ENCODE measurements at places on chromosomes 1 and 21. TPM values are rescaled to one million over a fixed set of nuclear protein-coding genes. Genes with fewer than 3 reads are reported as not detected.
A peak's percentile ranks its signal among the peaks of the same experiment; 100 is the strongest.

GRCh38 chr1:242824435-242824834, 299.9 kb upstream of the PLD5 start:
- no peaks in the 10 kb centered on the region for H3K4me1 ChIP-seq
- no peak overlapping the region for H3K27ac ChIP-seq
- no peaks in the 10 kb centered on the region for H3K36me3 ChIP-seq

GRCh38 chr1:217105437-217105836, 382.2 kb upstream of the ESRRG start:
- no peaks in the 10 kb centered on the region for H3K4me1 ChIP-seq
- no peak overlapping the region for H3K4me3 ChIP-seq
- no peak overlapping the region for H3K27ac ChIP-seq
- DNase-seq = no peak
- H3K27me3 ChIP-seq = no peaks in the 10 kb centered on the region

DNA sequence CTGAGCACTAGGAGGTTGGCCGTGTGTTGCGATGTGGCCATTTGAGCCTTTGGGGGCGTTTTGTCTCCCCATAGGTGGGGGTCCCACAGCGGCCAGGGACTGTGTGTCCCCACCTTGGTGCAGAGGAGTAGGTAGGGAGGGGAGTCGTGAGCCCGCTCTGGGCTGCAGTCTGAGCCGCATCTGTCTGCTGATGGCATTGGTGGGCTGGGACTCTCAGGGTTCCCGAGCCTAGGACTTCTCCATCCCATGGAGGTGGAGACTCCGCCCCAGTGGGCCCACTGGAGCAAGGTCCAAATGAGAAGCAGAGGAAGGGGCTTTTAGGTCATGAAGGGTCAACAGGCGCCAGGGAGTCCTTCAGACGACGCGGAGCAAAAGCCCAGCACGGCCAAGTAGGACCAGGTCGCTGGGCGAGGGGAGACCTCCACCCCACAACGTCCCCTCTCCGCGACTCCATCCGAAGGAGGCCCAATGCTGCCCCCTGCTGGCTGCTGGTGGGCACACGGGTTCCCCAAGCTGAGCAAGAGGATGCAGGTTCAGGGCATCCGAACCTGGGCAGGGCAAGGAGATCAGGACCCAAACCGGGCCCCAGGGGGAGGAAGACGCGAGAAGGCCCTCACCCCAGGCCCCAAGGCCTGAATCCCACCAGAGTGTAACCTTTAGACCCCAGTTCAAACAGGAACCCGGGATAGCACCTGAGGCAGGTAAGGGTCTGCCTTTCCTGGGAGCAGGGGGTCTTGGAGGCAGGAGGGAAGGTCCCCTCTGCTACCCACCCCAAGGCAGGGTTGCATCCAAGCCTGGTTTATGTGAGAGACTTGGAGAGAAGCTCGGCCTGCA, 14.9 kb downstream of the TTC34 start:
- H3K27me3 ChIP-seq = peaks cover 57% of the 10 kb centered on the region
- no peaks in the 10 kb centered on the region for H3K36me3 ChIP-seq
- H3K4me3 ChIP-seq = no peak overlapping the region
- H3K4me1 ChIP-seq = no peaks in the 10 kb centered on the region
- H3K27ac ChIP-seq = no peak overlapping the region

- no peaks in the 10 kb centered on the region for H3K4me1 ChIP-seq
- DNase-seq = no peak
- H3K27me3 ChIP-seq = no peaks in the 10 kb centered on the region
- peak overlapping the region; percentile 28 for H3K27ac ChIP-seq
- H3K4me3 ChIP-seq = no peak overlapping the region
- no peaks in the 10 kb centered on the region for H3K36me3 ChIP-seq
Measured at GRCh38 chr21:32562426-32562825, 22.9 kb downstream of the TCP10L start.

GRCh38 chr1:240415532-240415931, 196.4 kb downstream of the GREM2 start:
- no peak for DNase-seq
- no peaks in the 10 kb centered on the region for H3K4me1 ChIP-seq
- no peak overlapping the region for H3K4me3 ChIP-seq
- no peak overlapping the region for H3K27ac ChIP-seq
- no peaks in the 10 kb centered on the region for H3K27me3 ChIP-seq
- H3K36me3 ChIP-seq = no peaks in the 10 kb centered on the region

DNA sequence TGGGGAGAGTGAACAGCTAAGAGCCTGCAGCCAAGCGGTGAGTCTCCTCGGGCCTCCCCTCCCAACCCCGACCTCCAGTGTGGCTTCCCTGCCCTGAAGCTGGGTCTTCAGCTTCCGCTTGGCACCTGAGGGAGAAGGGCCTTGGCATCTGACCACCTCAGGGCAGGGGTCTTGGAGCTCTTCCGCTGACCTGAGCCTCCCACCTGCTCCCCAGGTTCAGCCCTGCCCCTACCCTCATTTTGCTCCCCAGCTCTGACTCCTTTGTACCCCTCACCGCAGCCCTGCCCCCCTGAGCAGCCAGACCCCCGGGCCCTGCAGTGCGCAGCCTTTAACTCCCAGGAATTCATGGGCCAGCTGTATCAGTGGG, 4.9 kb downstream of the ADAMTSL4 start:
- peak; percentile 40 for DNase-seq
- peaks cover 37% of the 10 kb centered on the region for H3K36me3 ChIP-seq
- no peak overlapping the region for H3K27ac ChIP-seq
- no peaks in the 10 kb centered on the region for H3K27me3 ChIP-seq
- no peak overlapping the region for H3K4me3 ChIP-seq

DNA sequence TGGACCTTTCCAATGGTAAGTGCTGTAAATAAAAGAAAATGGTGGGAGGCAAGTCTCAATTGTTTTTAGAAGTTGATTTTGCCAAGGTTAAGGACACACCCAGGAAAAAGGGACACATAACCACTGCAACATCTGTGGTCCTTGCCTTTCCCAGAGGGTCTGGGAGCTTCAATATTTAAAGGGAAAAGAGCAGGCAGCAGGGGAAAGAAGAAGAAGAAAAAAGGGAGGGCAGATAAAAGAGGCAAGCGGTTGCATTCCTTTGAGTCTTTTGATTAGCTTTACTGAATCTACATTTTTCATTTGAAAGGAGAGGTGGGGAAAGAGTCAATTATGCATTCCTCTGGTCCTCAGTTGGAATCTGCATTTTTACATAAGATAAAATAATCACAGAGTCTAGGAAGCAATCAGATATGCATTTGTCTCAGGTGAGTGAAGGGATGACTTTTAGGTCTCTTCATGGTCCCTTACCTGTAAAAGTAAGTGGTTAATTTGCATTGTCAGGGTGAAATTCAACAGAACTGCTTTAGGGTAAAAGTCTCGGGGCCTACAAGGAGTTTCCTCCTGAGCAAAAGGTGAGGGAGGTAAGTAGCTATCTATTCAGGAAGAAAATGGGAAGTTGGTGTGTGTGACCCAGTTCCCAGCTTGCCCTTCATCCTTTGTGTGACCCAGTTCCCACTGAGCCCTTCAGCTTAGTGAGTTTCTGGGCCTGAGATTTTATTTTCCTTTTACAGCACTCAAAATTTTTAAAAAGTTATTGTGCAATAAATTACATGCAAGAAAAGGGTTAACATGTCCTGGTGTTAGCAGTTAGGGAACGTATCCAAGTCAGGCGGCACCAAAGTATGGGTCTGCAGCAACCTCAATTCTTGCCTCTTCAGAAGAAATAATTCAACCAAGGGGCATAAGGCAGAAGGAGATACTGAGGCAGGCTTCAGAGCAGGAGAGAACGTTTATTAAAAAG, 8.6 kb upstream of the CNIH3 start:
- DNase-seq = no peak
- H3K4me1 ChIP-seq = no peaks in the 10 kb centered on the region
- H3K27me3 ChIP-seq = no peaks in the 10 kb centered on the region

DNA sequence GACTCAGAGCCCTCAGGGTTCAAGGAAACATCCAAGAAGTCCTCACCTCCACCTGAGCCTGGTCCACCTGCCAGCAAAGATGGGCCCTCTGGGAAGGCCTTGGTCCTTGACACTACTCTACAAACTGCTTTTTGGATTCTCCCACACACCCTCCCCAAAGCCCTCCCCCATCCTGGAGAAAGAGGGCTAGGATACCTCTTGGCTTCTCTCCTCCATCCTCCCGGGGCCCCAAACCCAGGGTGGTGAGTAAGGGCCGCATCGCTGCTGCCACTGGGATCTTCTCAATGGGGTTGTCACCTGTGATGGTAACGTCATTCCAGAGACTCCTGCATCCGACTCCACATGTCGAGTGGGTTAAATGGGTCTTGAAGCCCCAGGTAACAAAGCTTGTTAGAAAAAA, 26.6 kb downstream of the MATN1 start:
- H3K4me3 ChIP-seq = no peak overlapping the region
- H3K27me3 ChIP-seq = peaks cover 12% of the 10 kb centered on the region
- no peak overlapping the region for H3K27ac ChIP-seq
- DNase-seq = no peak
- H3K36me3 ChIP-seq = no peaks in the 10 kb centered on the region
- H3K4me1 ChIP-seq = no peaks in the 10 kb centered on the region

GRCh38 chr1:27071049-27071416, 58.4 kb upstream of the TENT5B start:
- no peak overlapping the region for H3K4me3 ChIP-seq
- H3K27me3 ChIP-seq = no peaks in the 10 kb centered on the region
- no peaks in the 10 kb centered on the region for H3K4me1 ChIP-seq
- H3K27ac ChIP-seq = no peak overlapping the region

DNA sequence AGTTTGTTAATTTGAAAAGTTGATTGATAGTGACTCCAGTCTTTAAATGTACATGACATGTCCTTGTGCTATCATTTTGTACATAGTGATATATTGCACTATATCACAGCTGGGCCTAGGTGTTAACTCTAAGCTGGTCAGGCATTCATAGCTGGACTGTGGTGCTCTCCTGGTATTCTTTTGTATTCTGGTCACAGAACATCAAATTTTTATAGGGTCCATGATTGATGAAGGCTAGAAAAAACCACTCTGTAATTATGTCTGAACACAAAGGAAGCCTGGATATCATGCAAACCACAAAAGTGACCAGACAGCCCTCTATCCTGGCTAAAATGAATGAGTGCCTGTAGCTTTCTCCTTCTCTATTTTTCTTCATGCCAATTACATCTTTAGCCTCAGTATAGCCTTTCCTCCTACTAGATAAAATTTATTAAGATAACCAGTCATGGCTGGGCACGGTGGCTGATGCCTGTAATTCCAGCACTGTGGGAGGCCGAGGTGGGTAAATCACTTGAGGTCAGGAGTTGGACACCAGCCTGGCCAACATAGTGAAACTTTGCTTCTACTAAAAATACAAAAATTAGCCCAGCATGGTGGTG, 134.9 kb upstream of the B3GALT2 start:
- H3K27ac ChIP-seq = no peak overlapping the region
- no peak for DNase-seq
- no peaks in the 10 kb centered on the region for H3K27me3 ChIP-seq
- H3K4me1 ChIP-seq = no peaks in the 10 kb centered on the region
- no peak overlapping the region for H3K4me3 ChIP-seq
- H3K36me3 ChIP-seq = no peaks in the 10 kb centered on the region

DNA sequence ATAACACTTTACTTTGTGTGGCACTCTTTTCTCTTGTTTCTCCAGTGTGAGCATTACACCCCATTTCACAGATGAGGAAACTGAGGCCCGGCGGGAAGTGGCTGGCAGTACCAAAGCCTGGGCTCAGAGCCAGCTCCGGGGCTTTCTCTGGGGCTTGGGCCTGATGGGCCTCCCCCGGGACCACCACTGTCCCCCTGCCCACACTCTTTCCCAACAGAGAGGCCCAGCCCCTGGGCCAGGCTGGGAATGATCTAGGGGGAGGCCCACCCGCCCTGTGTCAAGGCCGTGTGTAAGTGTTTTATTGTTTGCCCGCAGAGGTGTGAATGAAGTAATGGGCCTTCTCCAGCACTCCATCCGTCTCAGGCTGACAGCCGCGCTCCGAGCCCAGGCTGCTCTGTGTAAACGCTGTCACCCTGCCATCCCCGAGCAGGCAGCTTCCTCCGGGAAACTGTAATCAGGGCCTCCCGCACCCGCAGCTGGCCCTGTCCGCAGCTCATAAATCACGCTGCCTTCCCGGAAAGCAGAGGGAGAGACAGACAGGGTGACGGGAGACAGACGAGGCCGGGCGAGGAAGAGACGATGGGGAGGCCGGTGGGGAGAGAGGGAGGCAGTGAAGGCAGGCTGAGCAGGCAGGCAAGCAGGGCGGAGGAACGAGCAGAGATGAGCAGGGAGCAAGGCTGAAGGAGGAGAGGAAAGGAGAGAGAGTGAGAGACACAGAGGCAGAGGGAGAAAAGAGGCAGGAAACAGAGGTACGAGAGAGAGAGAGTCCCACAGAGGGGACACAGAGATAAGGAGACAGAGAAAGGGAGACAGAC, 109.7 kb upstream of the ZBTB40 start:
- H3K4me3 ChIP-seq = no peak overlapping the region
- no peak overlapping the region for H3K27ac ChIP-seq
- DNase-seq = no peak
- no peaks in the 10 kb centered on the region for H3K36me3 ChIP-seq
- peaks cover 46% of the 10 kb centered on the region for H3K27me3 ChIP-seq
- H3K4me1 ChIP-seq = peaks cover 6% of the 10 kb centered on the region

GRCh38 chr1:66696771-66697170, 55.5 kb upstream of the DYNLT5 start:
- no peaks in the 10 kb centered on the region for H3K36me3 ChIP-seq
- DNase-seq = no peak
- no peaks in the 10 kb centered on the region for H3K4me1 ChIP-seq

- no peak for DNase-seq
- no peaks in the 10 kb centered on the region for H3K36me3 ChIP-seq
- peak overlapping the region; percentile 56 for H3K27ac ChIP-seq
- no peaks in the 10 kb centered on the region for H3K27me3 ChIP-seq
- peaks cover 43% of the 10 kb centered on the region for H3K4me1 ChIP-seq
Measured at GRCh38 chr21:29237110-29238052, 61.3 kb upstream of the BACH1 start.

DNA sequence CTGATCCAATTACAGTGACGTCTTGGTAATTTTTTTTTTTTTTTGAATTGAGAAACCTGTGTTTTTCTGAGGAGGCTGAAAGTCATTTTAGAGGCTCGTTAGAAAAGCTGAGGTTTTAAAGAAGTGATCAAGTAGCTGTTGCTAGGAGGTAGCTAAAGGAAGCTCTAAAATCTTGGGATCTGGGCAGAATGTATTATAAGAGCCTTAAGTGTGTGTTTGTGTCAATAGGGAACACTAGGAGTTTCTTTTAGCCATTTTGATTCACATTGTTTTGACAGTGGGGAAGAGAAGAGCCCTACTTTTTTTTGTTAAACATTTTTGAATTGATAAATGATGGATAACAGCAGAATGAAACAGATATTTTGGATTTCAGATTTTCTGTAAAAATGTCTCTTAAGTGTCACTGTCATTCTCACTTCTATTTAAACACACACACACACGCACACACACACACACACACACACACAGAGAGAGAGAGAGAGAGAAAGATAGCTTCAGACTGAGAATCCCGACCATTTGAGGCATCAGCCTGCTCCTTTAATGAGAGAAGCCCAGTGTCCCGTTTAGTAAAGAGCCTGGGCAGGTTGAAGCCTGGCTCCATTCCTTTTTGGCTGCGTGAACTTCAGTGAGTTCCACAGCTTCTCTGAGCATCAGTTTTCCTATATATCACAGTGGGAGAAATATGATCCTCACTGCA, 79.1 kb upstream of the GPR88 start:
- peaks cover 10% of the 10 kb centered on the region for H3K4me1 ChIP-seq
- DNase-seq = no peak
- H3K27me3 ChIP-seq = no peaks in the 10 kb centered on the region
- no peak overlapping the region for H3K4me3 ChIP-seq

GRCh38 chr1:12620488-12620865, 2.5 kb upstream of the DHRS3 start:
- H3K27ac ChIP-seq = no peak overlapping the region
- no peak for DNase-seq
- no peaks in the 10 kb centered on the region for H3K36me3 ChIP-seq
- no peaks in the 10 kb centered on the region for H3K27me3 ChIP-seq

The MAGI3 gene
- 69.9 TPM for total RNA-seq

The KCNE2 gene
- not detected for total RNA-seq

The TGFBR3 gene
- 51.7 TPM for total RNA-seq

The CCDC27 gene
- not detected for total RNA-seq

The AUNIP gene
- total RNA-seq = not detected

The UMODL1 gene
- total RNA-seq = 0.50 TPM

The DNALI1 gene
- total RNA-seq = 28.1 TPM

The CD5L gene
- total RNA-seq = 6.8 TPM
